Stimulated activated CD8-positive, alpha-beta memory T cell treated with anti-CD3 and anti-CD28 coated beads, Interleukin-7, amount 100 ng/mL, for 4 hours (primary cell): ENCODE measurements at places on chromosomes 7 and 10.

DNA sequence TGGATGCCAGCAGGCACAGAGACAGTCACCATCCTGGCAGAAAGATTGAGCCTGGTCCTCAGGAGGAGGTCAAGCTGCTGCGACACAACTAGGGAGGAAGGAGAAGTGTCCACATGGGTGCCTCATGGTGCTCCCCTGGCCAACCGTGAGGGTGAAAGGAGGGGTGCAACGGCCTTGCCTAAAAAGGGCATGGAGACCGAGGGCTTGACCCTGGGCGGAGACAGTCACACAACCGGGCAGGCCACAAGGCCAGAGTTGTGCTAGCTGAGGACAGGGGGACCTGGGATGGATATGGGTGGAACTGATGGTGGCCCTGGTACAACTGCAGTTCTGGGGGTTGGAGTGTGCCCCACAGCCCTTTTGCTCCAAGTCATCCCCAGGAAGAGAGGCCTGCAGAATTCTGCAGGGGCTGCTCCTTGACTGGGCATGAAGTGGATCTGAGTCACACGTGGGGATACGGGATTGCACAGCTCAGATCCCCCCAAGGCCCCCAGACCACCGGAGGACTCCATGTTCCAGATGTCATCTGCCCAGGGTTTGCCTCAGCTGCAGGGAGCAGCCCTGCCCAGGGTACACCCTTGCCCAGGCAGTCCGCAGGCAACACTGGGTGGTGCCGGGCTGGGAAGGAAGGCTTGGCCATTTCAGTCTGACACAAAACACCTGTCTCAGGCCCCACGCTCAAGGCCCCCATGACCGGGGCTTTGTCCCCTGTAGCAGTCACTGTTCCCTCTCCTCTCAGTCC lies 602.3 kb upstream of the MGMT start:
- DNase-seq: no peak

- no peak for DNase-seq
Measured at GRCh38 chr10:126224967-126225671, 163.2 kb downstream of the ADAM12 start.

DNA sequence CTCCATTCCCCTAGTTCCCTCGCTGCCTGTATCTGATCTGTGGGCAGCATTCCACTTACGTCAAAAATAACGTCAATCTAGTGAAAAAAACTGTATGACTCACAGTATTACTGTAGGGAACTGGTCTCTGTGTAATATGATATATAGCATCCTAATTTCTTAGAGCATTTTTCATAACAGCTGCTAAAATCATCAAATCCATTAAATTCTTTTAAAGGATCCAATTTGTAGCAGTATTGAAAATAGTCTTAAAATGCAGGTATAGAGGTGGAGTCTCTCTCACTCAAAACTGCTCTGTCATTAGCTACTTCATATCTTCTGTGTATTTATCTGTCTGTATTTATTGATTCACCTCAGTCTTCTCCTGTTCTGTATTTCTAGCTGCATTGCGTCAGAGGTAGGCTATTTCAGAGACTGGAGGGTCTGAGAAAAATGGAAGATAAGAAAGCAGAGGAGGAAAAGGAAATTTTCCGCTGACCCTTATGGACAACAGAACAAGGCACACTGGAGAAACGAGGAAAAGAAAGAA lies 59.9 kb downstream of the PON1 start:
- no peak for DNase-seq

GRCh38 chr7:26850193-26850651 lies 14.2 kb downstream of the SKAP2 start:
- DNase-seq: no peak

- no peak for DNase-seq
Measured at GRCh38 chr7:132286836-132287235, 289.4 kb downstream of the PLXNA4 start.

GRCh38 chr7:141160246-141160860 lies 86.5 kb downstream of the TMEM178B start:
- no peak for DNase-seq

DNA sequence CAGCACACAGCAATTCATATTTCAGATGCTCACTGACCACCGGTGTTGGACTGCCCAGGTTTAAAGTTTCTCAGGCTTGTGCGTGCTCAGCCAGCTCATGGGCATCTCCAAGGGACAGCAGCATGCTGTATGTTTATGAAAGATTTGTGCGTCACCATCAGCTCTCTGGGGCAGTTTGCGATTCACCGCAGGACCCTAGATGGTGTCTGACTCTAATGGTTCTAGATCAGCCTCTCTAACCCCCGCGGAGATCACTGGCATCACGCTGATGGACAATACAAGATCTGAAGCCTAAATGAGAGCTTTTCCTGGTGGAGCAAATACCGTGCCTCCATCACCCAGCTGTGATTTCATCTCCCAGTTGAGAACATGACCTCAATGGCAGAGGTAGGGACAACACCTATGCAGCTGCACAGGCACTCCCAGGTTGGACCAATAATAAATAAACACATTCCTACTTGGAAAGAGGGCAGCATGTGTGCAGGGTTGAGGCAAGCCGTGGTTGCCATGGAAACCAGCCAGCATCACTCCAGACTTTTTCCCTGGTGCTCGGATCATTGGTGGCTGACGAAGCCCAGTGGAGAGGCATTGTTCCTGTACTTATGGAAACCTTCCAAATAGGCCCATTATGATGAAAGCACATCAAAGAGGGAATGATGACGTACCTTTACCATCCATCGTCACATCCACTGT lies 253.6 kb downstream of the KCNMA1 start:
- DNase-seq: no peak

DNA sequence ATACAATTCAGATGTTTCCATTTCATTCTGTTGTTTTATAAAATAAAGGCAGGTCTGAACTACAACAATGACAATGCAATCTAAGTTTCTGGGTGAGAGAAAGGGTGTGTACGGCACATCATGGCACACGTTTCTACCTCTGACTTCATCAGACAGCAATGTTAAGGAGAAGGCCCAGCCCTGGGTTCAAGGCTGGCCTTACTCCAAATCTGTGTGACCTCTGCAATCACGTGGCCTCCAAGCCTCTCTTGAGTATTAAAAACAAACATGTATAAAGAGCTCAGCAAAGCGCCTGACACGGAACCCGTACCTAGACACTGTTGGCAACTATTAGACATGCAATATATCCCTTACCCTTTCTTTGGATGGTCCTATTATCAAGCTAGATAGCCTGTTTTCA lies 114.1 kb downstream of the LARP4B start:
- no peak for DNase-seq

DNA sequence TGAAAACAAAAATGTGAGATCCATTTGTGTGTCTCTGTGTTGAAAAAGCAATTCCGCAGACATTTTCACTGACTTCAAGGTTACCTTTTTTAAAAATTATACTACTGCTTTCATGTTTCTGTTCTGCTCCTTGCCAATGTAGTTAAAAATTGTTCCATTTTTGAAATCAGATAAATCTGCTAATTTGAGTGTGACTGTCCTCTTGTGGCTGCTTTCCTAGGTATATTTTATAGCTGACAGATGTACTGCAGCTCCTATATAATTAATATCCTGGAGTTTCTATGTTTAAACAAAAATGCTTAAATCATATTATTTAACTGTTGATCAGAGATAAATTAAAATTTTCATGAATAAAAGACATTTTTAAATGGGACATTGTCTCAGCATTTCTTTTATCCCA lies 177.6 kb upstream of the LRRTM3 start:
- no peak for DNase-seq

DNA sequence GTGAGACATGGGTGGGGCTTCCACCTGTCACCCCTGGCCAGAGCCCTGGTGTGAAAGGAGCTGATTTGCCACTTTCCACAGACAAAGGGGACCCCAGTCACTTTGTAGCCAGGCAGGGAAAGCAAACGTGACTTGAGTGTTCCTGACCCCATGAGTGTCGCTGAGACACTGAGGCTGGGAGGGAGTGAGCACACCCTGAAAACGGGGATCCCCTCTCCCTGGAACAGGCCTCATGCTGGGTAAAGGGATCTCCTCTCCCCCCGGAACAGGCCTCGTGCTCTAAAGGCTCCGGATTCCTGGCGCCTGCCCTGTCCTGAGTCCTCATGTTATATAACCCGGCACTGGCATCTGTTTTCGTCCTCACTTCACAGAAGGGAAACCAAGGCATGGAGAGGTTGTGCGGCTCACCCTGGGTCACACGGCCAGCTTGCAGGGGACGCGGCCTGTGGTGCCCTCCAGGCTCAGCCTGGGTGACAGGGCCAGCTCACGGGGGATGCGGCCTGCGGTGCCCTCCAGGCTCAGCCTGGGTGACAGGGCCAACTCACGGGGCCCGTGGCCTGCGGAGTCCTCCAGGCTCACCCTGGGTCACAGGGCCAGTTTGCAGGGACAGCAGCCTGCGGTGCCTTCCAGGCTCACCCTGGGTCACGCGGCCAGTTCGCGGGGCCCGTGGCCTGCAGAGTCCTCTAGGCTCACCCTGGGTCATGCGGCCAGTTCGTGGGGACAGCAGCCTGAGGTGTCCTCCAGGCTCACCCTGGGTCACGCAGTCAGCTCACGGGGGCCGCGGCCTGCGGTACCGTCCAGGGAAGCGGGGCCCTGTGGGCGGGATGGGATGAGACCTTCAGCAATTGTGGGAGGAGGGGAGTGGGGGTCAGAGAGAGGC lies 104.7 kb downstream of the PDGFA start:
- DNase-seq: no peak

- DNase-seq: no peak
Measured at GRCh38 chr10:37643187-37643586, 214.2 kb downstream of the ZNF248 start.
